ENCODE measurements at places on chromosomes 3 and 15.

GRCh38 chr3:126136428-126137220 lies 43.8 kb downstream of the ALDH1L1 start:
- DNase-seq = no peak

DNA sequence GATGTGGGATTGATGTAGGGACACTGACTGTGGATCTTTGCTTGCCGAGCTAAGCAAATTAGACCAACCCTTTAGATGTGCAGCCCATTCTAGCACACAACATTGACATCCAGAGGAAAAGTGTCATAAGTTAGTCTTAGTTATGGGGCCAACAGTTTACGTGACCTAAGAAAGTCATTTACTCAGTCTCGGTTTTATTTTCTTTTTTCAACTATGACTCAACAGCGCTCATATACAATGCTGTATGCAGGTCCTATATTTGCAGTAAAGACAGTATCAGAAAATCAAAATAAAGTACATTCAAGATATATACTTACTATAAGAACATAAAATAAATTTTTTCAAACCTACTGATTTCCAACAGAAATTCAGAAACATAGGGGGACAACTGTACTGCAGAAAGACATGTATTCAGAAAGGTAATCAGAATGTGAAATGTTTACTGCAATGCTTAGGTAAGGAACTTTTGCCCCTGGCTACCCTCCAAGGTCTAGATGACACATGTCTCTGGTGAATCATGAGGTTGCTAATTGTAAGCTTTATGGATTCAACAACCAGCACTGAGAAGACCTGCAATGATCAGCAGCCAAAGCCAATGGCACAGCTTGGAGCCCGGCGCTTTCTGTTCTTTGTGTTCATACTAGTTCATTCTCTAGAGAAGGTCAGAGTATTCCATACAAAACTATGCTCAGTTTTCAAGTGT lies 317.5 kb upstream of the CNTN6 start:
- no peak for DNase-seq

DNA sequence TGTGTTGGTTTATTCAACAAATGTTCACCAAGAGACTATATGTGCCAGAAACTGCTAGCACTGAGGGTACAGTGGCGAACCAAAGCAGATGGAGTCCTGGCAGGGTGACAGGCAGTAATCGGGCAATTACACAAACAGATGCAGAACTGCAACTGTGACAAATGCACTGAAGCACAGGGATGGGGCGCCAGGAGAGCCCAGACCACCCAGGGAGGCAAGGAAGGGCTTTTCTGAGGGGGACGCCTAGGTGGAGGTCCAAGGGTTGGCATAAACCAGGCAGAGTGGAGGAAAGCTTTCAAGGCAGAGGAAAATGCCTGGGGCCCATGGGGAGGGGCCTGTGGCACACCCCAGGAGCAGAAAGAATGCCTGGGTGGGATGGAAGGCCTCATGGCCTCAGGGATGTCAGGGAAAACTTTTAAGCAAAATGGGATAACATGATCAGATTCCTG lies 5.5 kb downstream of the DIS3L start:
- no peak for DNase-seq

- DNase-seq = no peak
Observed at GRCh38 chr15:45704329-45705249, 69.8 kb downstream of the SQOR start.

DNA sequence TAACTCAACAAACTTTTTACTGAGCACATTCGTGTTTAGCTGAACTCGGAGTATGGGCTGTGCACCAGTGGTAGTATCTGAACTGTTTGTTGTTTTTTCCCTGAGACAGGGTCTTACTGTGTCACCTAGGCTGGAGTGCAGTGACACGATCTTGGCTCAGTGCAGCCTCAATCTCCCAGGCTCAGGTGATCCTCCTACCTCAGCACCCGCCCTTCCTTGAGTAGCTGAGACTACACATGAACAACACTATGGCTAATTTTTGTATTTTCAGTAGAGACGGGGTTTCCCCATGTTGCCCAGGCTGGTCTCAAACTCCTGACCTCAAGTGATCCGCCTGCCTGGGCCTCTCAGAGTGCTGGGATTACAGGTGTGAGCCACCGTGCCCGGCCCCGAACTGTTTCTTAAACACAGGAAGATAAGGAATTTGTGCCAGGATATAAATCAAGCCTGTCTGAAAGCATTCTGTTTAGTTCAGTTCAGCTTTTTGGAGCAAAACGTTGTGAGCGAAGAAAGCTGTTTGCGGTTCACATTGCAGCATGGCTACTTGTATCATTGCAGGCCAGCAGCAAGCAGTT lies 40.4 kb upstream of the SKOR1 start:
- no peak for DNase-seq

GRCh38 chr3:37154668-37155314 lies 19.6 kb downstream of the LRRFIP2 start:
- no peak for DNase-seq

DNA sequence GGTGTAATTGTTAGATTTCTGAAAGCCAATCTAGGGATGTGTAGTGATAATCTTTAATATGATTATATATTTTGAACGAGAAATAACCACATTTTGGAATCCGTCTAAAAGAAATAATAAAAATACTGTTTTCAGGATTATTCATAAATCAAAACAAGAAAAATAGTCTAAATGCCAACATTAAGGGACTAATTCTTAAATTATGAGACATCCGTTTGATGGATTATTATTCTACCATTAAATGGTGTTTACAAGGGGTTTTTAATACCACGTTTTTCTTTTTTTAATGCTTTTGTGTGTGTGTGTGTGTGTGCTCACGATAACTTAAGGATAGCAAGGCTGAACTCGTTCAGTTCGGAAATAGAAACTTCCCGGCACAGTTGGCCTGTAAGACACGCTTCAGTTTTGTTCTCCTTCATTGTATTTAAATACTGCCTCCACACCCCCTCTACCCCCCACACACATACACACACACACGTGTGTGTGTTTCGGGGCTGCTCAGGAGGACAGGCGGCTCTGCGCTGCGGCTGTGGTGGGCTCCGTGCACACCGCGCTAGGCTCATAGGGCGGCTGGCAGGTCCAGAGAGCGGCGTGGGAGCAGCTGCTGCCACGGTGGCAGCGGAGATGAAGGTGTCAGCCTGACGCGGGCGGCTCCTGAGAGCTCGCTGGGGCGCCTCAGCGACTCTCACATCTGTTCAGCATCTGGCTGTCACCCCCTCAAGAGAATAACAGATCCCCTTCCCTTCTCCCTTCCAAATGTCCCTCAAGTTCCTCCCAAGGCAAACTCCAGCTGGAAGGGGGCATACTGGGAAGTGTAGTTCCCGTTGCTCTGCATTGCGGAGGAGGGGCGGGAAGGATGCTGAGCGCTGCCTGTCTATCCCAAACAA lies 23.0 kb upstream of the ANP32A start:
- no peak for DNase-seq

DNA sequence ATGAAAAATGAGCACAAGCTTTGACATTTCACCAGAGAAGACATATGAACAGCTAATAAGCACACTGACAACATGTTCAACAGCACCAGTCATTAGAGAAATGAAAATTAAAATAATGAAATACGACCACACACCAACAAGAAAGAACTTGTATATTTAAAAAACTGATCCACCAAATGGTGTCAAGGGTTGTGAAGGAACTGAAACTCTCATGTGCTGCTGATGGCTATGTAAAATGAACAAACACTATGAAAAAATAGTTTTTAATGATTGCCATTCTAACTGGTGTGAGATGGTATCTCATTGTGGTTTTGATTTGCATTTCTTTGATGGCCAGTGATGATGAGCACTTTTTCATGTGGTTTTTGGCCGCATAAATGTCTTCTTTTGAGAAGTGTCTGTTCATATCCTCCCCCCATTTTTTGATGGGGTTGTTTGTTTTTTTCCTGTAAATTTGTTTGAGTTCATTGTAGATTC lies 193.8 kb downstream of the SCAPER start:
- no peak for DNase-seq

DNA sequence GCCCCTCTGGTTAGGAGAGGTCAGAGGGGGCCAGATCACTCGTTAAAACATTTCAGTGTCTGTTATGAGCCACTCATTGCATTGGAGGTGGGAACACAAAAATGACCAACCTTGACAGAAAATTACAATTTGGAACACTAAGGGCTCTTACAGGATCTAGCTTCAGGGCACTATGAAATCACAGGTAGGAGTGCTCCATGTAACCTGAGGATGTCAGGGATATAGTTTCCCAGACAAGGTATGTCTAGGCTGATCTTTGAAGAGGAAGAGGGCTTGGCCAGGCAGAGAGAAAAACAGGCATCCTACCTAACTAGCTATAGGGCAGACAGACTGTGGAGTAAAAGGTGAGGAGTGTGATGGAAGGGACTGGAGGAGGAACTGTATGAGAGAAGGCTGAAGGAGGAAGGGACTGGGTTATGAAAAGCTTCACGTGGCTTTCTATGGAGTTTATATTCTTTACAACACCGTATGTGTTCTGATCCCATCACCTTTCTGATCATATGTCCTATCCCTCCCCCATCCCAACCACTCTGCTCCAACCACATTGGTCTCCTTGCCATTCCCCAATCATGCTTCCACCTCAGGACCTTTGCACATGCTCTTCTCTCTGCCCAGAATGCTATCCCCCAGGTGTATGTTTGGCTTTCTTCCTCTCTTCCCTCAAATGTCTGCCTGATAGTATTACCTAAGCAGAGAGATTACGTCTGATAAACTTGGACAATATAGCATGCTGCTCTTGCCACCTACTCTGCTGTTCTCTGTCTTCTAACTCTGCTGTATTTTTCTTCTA lies 88.2 kb downstream of the CCR1 start:
- no peak for DNase-seq

DNA sequence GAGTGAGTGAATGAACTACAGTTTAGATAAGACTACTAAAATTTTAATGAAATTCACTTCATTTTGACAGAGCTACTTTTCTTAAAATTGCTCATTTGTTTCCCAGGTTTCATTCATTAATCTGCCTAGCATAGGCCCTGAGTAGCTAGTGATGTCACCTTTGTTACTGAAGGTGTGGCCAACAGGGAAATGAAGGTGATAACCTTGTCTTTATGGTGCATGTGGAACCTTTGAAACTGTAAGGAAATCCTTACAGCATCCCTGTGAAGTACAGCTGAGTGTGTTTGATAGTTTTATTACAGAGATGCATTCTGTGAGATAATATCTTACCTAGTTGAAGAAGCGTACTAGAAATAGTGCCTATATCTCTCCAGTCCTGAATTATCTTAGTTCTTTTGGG lies 112.9 kb downstream of the AKAP13 start:
- DNase-seq = no peak

Data from C1 segment of cervical spinal cord (tissue), 14 donors.